ENCODE measurements at places on chromosomes 11 and 22.
A peak's percentile ranks its signal among the peaks of the same experiment; 100 is the strongest.

DNA sequence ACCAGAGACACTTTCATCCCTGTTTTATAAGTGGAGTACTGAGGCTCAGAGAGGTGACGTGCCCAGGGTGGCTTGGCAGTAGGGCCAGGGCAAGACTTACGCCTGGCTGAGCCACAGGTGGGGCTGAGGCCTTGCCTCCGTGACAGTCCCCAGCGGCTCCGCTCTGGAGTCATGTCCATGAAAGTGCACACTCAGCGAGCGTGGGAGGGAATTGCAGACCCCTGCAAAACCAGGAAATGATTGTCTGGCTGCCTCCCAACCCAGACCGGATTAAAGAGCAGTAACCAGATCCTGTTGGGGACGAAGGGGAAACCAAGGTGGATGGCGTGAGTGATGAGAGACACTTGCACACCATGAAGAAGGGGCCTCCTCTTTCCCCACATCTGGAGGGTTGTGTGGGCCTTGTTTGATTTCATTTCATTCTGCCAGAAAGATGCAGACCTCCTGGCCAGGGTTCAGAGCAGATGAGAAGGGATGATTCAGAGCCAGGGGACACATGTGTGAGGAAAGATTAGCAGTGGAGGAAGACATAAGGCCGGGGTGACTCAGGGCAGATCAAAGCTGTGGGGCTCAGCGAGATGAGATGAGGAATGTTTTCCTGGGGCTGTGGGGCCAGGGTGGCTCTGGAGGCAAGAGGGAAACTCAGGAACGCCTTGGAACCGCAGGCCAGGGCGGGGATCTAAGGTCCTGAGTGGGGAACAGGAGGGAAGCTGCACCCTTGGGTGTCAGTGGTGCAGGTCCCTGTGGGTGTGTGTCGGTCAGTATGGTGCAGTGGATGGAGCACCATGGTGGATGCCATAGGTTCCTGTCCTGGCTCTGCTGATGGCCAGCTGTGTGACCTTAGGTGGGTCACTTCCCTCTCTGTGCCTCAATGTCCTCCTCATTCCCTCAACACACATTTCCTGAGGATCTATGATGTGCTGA is 29.9 kb upstream of the LRRC32 start:
- DNase-seq, result peak; percentile 87

DNA sequence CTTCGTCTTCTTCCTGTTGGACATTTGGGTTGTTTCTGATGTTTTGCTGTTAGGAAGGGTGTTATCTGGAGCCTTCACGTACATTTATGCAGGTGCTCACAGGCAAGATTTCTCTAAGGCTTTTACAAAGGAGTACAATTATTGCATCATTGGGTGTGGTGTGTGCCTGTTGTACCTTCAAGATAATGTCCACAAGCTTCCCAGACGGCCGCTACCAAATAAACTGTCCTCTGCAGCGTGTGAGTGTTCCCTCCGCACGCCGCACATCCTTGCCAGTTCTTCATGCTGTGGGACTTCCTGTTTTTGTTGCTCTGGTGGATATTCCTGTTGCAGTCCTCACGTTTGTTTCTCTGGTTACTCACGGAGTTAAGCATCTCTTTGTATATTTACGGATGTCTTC is 133.3 kb downstream of the TBC1D22A start:
- DNase-seq, result no peak

GRCh38 chr11:6269994-6270393 is 10.4 kb downstream of the CCKBR start:
- no peak for DNase-seq

- DNase-seq, result no peak
Measured at GRCh38 chr22:23279781-23280180, 99.5 kb downstream of the BCR start.

- no peak for DNase-seq
Measured at GRCh38 chr11:112540261-112540660, 279.6 kb upstream of the PLET1 start.

GRCh38 chr22:19085233-19085718 is 36.9 kb downstream of the DGCR2 start:
- no peak for DNase-seq

- DNase-seq, result no peak
Measured at GRCh38 chr11:89347071-89347470, 144.1 kb downstream of the NOX4 start.

All from GM04504 (cell line).